ENCODE measurements at places on chromosomes 4 and X.

DNA sequence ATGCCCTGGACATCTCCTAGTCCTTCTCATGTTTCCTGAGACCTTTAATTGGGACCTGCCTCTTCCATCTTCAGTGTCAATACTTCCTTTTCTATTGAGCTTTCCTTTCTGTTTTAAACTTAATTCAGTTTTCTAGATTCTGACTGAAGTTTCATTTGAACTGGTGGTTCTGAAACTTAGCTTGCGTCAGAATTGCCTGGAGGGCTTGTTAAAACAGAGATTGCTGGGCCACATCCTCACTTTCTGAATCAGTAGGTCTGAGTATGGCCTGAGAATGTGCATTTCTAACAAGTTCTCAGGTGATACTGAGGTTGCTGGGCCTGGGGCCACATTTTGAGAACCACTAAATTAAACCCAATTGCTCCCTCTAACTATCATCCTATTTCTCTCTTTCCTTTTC is 152.1 kb upstream of the DGKK start:
- DNase-seq, result no peak

GRCh38 chr4:16627999-16628398 is 270.4 kb downstream of the LDB2 start:
- DNase-seq, result no peak

- DNase-seq, result no peak
Measured at GRCh38 chr4:142567199-142567598, 278.9 kb downstream of the INPP4B start.

GRCh38 chrX:134460862-134461220 is 876 bp downstream of the HPRT1 start:
- no peak for DNase-seq

DNA sequence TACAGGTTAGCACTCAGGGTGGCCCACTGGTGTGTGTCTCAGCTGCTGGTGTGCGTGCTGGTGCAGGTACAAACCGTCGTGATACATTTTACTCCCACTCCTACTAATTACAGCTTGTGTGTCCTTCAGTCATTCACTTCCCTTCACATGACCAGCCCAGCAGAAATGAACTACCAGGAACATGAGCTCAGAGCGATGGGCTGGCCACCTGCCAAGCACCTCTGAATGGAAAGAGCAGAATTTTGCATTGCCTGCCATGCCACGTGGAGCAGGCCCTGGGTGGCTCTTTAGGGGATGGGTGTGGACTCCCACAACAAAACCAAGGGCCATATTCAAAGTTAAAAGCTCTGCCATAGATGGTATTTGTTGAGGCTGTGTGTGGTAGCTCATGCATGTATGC is 58.9 kb upstream of the PGM2 start:
- DNase-seq, result peak; percentile 63

Measured in heart right ventricle (tissue), 16 donors.